Pancreas (tissue), 10 donors: ENCODE measurements at places on chromosomes 11 and 22. TPM values are rescaled to one million over a fixed set of nuclear protein-coding genes. Genes with fewer than 3 reads are reported as not detected.

GRCh38 chr11:19779740-19780139 lies 67.1 kb downstream of the NAV2 start:
- H3K27ac ChIP-seq = no peak overlapping the region
- no peaks in the 10 kb centered on the region for H3K27me3 ChIP-seq
- H3K4me3 ChIP-seq = no peak overlapping the region
- DNase-seq = no peak
- no peaks in the 10 kb centered on the region for H3K36me3 ChIP-seq

GGTLC3 gene
- total RNA-seq = not detected

TIMM8B gene
- total RNA-seq = 12.7 TPM

DNA sequence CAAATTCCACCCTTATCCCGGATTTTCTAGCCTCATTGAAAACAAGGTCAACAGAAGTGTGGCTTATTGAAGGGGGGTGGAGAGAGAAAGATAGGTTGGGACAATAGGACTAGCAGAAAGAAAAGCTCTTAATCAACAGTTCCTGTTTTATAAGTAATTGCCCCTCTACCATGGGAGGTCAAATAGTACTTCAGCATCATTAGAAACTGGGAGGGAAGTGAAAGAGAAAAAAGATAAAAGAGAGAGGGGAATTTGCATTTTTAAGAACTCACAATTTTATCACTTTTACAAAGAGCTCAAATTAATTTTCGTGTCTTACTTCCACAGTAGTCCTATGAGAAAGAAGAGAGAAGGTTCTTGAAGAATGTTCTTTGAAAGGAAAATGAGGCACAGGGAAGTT lies 89.2 kb downstream of the AMOTL1 start:
- H3K27me3 ChIP-seq = no peaks in the 10 kb centered on the region
- H3K4me3 ChIP-seq = no peak overlapping the region
- peaks cover 40% of the 10 kb centered on the region for H3K36me3 ChIP-seq
- no peak overlapping the region for H3K27ac ChIP-seq
- no peaks in the 10 kb centered on the region for H3K4me1 ChIP-seq
- no peak for DNase-seq

HOATZ gene
- total RNA-seq = not detected

GRCh38 chr11:77183431-77183984 lies 55.5 kb downstream of the MYO7A start:
- no peaks in the 10 kb centered on the region for H3K4me1 ChIP-seq
- H3K36me3 ChIP-seq = no peaks in the 10 kb centered on the region
- H3K4me3 ChIP-seq = no peak overlapping the region
- DNase-seq = no peak

- no peak overlapping the region for H3K27ac ChIP-seq
- no peaks in the 10 kb centered on the region for H3K36me3 ChIP-seq
- H3K27me3 ChIP-seq = no peaks in the 10 kb centered on the region
- no peaks in the 10 kb centered on the region for H3K4me1 ChIP-seq
These were observed 877.0 kb downstream of the OPCML start for GRCh38 chr11:132655187-132655855.

GRCh38 chr11:30255637-30256036 lies 24.8 kb downstream of the FSHB start:
- no peaks in the 10 kb centered on the region for H3K4me1 ChIP-seq
- no peaks in the 10 kb centered on the region for H3K27me3 ChIP-seq
- no peak overlapping the region for H3K4me3 ChIP-seq
- no peaks in the 10 kb centered on the region for H3K36me3 ChIP-seq
- no peak overlapping the region for H3K27ac ChIP-seq

PDHX gene
- total RNA-seq = 17.9 TPM

GRCh38 chr22:41175546-41175945 lies 29.6 kb upstream of the L3MBTL2 start:
- H3K27ac ChIP-seq = no peak overlapping the region
- H3K4me3 ChIP-seq = no peak overlapping the region
- H3K27me3 ChIP-seq = no peaks in the 10 kb centered on the region
- no peaks in the 10 kb centered on the region for H3K4me1 ChIP-seq
- H3K36me3 ChIP-seq = peaks cover 16% of the 10 kb centered on the region
- DNase-seq = no peak
